A172 (cell line): ENCODE measurements at places on chromosomes 5 and 9.

DNA sequence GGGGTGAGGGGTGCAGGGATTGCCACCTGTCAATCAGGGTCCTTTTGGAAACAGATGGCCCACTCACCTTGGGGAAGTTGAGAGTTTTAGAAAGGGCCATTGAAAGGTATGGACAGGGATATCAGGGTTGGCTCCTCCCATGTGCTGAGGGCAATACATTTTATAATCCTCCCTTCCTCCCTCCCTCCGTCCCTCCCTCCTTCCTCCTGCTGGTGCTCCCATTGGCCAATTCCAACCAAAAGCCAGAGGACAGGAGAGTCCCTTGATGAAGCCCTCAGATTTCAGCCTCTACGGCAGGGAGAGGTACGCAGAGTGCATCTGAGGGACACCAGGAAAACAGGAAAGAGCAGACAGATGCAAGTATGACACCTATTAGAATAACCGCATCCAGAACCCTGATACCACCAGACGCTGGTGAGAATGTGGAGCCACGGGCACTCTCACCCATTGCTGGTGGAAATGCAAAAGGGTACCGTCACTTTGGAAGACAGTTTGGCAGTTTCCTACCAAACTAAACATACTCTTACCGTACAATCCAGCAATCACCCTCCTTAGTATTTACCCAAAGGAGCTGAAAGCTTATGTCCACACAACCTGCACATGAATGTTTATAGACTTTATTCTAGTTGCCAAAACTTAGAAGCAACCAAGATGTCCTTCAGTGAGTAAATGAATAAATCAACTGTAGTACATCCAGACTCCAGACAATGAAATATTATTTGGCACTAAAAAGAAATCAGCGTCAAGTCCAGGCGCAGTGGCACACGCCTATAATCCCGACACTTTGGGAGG is 58.2 kb upstream of the OTULINL start:
- DNase-seq: no peak

DNA sequence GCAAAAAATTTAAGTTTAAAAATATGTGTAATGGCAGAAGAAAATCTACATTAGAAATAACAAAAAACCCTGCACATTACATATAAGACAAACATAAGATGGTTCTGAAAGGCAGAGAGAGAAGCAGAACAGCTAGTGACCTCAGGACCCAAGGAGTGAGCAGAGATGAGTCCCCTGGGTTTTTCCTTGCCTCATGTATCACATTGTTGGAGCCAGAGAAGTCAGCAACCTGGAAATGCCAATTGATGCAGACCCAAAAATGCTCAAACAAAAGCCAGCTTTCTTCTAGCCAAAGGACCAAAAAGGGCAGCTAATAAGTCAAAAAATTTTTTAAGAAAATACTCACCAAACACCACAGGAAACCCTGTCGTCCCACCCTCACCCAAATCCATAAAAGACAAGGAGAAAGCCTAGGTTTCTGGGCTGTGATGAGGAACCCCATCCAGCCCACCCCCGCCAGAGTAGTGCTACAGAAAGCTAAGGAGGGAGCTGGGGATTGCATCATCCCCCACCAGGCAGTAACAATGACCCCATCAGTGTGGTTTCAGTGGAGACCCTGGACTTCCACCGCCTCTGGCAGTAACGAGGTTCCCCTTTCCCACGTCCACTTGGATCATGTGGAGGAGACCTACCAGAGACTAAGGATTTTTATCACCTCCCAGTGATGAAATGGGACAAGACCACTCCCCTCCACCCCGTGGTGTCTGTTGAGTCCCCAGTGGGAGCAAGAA is 17.6 kb downstream of the DENND1A start:
- no peak for DNase-seq

DNA sequence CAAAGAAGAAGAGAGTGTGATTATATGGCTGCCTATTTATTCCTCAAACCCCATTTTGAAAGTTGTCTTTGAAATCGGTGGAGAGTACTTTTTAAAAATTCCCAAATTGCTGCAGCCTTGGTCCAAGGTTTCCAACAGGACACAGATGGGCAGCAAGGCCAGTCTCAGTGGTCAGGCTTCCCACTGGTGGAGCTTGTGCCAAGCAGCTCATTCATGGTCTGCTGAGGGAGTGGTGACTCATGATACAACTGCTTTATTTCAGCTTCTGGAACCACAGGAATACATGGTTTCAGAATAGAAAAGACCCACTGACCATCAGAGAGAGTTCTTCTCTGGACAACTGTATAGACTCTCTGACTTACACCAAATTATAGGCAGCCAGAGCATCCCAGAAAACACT is 673.1 kb upstream of the KLF4 start:
- DNase-seq: peak; percentile 87

GRCh38 chr9:87428659-87429058 is 69.0 kb upstream of the DAPK1 start:
- DNase-seq: no peak

DNA sequence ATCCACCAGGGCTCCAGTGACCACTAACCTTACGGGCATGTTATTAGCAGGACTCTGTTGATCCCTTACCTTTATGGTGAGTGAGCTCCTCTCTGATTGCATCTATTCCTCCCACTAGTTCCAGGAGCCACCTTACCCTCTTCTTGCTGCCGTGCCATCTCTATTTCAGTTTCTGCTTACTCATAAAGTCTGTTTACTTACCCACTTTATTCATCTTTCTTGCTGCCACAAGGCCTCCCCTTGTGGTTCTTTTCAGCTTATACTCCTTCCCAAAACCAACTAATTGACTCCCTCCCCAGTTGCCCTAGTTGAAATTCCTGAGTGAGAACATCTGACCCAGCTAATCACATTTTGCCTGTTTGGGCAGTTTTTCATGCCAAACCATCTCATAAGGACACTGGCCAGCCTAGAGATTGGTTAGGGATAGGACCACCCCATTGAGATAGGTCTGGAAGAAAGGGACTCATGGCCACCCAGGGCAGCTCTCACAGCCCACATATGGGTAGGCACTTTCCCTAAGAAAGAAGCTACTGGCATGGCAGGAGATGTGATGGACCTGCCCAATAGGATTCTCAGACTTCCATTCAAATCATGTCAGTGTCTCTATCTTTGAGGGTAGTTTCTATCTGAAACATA is 412.7 kb downstream of the EFNA5 start:
- DNase-seq: no peak

DNA sequence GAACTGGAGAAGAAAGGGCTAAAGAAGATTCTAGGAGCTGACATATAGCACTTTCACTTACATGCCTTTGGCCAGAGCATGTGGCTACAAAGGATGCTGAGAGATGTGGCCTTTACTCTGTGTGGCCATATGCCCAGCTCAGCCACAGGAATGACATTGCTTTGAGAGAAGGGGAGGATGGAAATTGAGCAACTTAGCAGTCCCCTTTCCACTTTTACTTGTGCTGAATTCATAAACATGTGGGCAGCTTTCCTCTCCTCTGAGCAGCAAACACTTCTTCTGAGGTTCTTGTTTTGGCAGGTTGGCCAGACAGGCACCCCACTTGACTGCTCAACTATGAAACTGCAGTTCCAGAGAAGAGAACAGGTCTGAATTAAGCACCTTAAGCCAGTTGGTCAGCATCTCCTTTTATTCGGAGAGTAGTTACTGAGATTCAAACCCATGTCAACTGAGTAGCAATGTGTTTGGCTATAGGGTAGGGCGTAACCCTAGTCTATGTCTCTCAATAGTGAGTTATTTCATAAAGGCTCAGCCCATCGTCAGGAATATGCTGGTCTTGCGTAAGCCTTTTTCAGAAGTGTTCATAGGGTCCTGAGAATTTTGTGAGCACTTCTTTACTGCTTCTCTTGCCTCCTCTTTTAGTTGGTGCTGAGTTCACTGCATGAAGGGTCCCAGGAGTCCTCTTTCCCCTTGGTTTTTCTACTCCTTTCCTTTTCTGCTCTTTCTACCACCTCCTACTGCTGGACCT is 134.5 kb downstream of the PALM2AKAP2 start:
- peak; percentile 30 for DNase-seq

GRCh38 chr5:150044712-150045111 is 41.6 kb downstream of the CSF1R start:
- DNase-seq: no peak

- DNase-seq: no peak
Observed at GRCh38 chr5:133801955-133802751, 166.3 kb downstream of the C5orf15 start.

GRCh38 chr5:72313141-72313540 is 6.9 kb downstream of the MRPS27 start:
- no peak for DNase-seq

DNA sequence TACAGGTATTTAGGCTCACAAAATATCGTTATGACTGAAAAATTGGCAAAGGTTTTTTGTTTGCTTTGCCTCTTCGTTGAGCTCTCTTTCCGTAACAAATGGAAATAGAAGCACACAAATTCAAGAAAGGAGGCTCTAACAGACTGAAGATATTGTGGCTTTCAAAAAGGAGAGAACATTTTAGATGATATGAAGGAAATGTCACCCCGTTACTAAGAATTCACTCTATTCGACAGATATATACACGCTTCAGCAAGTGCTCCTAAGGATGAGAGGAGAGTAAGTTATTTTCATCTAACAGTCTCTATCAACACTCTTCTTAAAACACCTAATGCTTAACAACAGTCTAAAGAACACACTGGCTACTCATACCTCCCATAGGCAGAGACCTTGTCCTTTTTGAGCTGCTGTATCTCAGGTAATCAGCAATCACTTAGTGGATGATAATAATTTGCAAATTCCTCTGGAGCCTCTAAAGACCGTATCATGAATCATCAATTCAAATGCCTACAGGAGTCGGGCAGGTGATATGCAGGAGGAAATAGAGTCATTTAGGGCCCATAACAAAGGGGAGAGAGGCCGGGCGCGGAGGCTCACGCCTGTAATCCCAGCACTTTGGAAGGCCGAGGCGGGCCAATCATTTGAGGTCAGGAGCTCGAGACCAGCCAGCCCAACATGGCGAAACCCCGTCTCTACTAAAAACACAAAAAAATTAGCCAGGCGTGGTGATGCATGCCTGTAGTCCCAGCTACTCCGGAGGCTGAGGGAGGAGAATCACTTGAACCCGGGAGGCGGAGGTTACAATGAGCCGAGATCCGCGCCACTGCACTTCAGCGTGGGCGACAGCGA is 1.4 kb upstream of the HSDL2 start:
- DNase-seq: no peak

DNA sequence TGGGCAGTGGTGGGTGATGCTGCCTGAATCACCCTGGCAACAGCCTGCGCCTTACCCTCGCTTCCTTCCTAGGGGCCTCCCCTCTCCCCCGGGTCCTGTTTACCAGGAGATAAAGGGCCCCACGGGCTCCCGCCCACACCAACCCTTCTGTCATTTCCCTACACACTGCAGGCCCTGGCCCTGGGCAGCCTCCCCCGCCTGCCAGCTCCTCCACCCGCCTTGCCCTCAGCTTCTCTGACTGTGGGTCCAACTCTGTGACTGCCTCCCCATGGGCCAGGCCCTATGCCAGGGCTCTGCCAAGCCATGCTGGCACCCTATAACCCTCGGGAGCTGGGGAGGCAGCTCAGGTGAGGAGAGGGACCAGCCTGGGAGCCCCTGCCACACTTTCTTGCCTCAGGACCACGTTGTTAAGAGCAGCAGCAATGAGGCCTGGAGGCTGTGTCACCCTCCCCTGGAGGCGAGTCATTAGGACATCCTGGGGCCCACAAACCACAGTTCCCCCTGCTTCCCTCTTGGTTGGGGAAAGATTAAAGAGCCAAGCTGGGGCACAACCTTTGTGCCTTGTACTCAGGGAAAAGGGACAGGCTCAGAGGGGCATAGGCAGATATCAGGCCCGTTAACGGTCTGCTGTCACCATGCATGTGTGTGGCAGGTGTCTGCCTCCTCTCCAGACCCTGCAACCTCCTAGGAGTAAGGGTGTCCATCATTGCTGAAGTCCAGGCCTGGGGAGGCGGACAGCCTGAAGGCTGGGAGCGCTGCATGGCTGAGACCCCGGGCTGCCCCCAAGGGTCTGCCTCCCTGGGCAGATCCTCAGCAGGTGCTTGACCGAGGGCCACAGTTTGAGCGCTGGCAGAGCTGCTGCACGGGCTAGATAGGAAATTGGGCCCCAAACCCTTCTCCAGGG is 2.8 kb downstream of the MGAT4B start:
- peak; percentile 61 for DNase-seq

DNA sequence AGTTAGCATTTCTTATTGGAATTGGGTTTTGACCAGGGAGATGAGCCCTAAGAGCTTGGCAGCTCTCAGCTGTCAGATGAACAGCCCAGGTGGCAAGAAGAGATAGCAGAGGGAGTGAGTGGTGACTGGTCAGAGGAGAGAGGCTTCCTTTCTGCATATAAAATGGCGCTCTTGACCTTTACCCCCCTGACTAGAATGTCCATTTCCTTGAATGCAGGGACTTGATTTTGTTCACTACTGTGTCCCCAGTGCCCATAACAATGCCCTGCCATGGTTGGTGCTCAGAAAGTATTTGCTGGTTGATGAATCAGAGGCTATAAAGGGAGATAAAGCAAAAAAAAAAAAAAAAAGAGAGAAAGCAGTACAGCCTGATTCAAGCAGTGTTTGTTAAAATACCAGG is 7.2 kb downstream of the CHMP5 start:
- DNase-seq: no peak

DNA sequence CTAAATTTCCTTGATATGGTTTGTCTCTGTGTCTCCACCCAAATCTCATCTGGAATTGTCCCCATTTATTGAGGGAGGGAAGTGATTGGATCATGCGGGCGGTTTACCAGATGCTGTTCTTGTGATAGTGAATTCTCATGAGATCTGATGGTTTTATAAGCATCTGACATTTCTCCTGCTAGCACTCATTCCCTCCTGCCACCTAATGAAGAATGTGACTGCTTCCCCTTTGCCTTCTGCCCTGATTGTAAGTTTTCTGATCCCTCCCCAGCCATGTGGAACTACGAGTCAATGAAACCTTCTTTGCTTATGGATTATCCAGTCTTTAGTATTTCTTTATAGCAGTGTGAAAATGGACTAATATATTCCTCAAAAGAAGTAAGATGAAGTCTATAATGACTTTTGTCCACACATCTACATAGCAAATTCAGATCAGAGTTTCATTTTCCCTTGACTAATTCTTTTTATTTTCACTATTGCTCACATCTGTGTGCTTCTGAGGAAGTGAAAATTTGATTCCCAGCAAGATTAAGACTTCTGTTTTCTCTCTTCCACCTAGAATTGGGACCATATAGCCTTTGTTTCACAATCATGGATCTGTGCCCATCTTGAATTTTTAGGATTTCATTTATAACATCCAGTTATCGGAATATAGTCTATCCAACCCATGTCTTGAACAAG is 393.5 kb downstream of the DMAC1 start:
- DNase-seq: no peak

DNA sequence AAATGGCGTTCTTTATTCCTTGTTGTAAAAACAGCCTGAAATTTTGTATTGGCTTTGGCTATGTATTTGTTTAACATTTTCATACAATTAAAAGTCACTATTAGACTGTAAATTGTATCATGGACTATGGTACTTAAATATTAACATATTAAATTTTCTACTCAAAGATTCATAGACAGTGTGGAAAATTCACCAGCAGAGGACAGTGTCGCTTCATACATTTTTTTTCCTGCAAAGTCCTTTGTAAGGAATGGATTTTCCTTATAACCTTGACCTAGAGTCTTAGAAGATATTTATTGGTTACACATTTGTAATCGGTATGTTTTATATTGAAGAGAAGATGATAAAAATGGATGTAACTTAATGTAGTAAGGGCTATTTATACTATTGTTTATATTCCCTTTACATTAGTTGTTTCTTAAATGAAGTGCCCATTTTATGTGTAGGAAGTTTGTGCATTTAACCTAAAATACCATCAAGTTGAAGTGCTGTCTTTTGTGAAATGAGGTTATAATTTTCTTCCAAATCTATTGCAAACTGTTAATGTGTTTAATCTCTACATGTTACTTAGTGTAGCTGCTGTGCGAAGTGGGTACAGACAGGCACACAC is 150.1 kb downstream of the KDM4C start:
- DNase-seq: peak; percentile 12
